Erythroblast (primary cell): ENCODE measurements at places on chromosomes 13 and 19.

- DNase-seq: peak; percentile 91
Measured at GRCh38 chr19:55460670-55461258, 678 bp downstream of the ISOC2 start.

DNA sequence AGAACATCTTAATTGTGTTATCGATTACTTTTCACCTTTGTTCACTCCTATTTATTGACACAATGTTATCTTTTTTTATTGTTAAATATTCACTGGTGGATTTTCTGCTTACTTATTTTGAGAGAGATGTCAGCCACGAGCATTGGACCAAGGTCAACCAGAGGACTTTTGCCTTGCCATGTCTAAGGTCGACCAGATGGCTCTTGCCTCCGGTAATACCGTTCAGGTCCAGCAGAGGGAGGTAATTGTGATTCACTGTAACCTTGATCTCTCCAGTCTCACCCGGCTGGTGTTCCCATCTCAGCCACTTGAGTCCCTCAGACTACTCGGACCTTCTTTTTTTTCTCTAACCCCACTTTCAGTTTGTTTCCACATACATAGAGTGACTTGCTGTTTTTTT, 1438.1 kb downstream of the UQCRFS1 start:
- peak; percentile 58 for DNase-seq

DNA sequence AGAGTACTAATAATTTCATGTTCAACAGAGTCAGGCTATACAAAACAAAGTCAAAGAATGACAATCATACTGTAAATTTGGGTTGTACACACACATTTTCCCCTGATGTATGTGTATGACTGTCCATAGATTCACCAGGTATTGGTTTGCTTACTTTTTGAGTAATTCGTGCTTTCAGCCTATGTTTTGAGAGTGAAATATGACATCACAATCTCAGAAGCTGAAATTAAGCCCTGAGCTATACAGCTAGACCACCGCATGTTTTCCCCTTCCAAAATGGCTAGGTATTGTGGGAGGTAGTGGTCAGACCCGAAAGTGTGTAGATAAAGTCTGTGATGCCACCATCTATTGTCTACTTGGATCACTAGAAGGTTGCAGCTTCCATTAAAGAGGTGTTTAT, 102.8 kb downstream of the KATNAL1 start:
- DNase-seq: no peak

- DNase-seq: no peak
Measured at GRCh38 chr19:43338530-43338929, 15.0 kb upstream of the CD177 start.

DNA sequence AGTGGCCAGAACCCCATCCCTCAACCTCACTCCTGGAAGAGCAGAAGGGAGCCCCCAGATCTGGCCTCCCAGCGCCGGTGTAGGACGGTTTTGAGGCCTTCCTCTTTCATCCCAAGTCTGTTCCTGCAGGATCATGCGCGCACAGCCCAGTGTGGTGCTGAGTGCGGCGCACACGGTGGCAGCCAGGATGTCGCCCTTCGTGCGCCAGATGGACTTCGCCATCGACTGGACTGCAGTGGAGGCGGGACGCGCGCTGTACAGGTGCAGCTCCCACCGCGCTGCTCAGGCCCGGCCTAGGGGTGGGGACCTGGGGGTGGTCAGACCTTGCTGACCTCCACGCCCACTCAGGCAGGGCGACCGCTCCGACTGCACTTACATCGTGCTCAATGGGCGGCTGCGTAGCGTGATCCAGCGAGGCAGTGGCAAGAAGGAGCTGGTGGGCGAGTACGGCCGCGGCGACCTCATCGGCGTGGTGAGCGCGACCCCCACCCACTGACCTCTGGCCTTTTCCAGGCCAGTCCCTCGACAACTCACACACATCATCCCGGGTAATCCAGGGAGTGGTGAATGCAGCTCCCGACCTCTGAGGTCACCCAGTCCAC, 14.8 kb downstream of the PNPLA6 start:
- no peak for DNase-seq

GRCh38 chr19:34671972-34672371, 5.0 kb downstream of the SCGB2B2 start:
- DNase-seq: no peak
